ENCODE measurements at places on chromosomes 13 and 19. TPM values are rescaled to one million over a fixed set of nuclear protein-coding genes. Genes with fewer than 3 reads are reported as not detected.

ZSWIM9 gene
- 6.1 TPM for polyA plus RNA-seq

CYP2S1 gene
- polyA plus RNA-seq = 18.6 TPM

PGLYRP1 gene
- not detected for polyA plus RNA-seq

PCP2 gene
- 1.0 TPM for polyA plus RNA-seq

CRX gene
- 0.60 TPM for polyA plus RNA-seq

VN1R4 gene
- polyA plus RNA-seq = not detected

EHD2 gene
- 10.8 TPM for polyA plus RNA-seq

C1QTNF9B gene
- not detected for polyA plus RNA-seq

SMIM17 gene
- 0.09 TPM for polyA plus RNA-seq

Data from sigmoid colon (tissue), 7 donors.